ENCODE measurements at places on chromosomes 2 and 18.

GRCh38 chr2:21314322-21314835 lies 190.6 kb downstream of the TDRD15 start:
- no peak for DNase-seq

- DNase-seq, result no peak
Observed at GRCh38 chr2:175853616-175853890, 148.5 kb downstream of the LNPK start.

DNA sequence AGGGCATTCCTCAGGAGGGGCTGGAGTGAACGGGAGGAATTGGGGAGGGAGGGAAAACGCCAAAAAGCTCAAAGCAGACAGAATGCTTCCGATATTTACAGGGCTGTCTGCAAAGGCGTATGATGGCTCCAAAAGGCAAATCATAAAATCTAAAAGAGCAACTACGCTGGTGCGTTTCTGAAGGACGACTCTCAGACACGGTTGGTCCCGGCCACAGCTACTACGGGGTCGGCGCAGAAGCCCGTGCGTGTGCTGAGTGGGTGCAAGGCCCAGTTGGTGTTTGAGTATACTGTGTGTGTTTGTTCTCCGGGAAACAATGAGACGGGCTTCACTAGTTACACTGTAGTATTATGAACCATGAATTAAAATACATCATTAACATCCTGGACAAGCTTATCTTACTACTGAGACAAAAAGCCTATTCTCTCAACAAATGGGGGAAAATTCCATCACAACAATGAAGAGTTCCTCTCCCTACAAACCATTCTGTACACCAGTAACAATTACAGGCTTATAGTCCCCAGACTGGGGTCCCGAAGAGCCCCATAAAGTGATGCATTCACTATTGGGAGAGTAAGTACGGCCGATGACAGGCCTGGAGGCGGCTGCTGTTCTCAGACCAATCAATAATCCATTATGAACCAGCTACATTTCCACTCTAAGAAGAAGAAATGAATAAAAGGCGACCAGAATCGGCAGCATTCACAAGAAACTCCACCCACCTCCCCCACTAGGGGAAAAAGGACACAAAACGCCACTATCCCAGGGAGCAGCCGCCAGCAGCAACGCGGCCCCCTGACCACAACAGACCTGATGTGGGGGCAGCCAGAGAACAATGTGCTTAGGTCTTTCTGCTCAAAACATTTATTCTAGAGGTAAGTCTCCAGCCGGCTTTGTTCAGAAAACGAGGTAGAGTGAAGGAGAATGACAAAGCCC lies 43.4 kb downstream of the ZNF516 start:
- DNase-seq, result no peak

DNA sequence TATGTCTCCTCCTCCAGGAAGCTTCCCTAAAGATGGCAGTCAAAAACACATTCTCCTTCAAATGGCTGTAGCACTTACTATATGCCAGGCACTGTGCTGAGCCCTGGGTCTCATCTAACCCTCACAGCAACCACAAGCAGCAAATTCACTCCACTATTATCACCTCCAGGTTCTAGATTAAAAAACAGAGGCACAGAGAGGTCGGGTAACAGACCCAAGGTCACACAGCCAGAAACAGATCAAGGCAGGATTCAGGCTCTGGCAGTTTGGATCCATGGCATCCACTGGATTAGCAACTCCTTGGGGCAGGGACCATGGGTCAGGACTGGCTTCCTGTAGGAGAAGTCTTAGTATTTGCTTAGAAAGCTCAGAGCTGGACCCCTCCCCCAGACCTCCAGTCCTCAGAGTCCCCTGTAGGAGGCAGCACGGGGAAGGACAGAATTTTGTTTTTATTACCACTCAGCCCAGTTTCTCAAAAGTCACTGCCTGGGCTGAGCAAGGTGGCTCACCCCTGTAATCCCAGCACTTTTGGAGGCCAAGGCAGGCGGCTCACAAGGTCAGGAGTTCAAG lies 34.4 kb downstream of the ZFP36L2 start:
- DNase-seq, result no peak

DNA sequence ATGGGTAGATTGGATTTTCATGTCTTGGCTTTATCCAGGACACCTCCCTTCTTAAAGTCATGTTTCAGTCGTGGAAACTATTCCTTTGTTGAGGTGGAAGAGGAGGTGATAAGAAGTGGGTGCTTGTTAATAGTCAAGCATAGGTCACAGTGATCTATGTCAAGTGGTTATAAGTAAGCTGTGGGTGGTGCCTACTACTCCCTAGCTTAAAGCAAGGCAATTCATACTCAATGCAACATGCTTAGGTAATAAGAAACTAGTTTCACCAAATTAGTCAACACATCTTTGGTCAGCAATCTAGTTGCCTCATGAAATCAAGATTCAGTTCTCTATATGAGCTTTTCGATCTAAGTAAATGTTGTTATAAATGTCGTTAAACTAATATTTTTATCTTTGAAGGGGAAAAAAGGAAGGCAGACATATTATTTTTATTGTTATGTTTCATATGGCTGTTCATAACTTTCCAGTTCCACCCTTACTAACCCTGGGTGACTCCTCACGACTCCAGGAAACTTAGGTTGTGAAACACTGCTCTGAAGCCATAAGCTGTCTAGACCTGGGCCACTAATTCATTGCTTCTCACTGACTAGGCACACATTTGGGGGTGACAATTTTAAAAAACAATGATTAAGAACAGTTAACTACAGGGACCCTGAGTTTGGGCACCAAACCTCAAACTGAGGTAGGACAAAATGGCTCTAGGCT lies 5.8 kb upstream of the ABCB11 start:
- DNase-seq, result no peak

GRCh38 chr18:3250237-3251107 lies 2.9 kb downstream of the MYL12A start:
- DNase-seq, result no peak

GRCh38 chr2:233481368-233482142 lies 85.0 kb downstream of the USP40 start:
- DNase-seq, result no peak

DNA sequence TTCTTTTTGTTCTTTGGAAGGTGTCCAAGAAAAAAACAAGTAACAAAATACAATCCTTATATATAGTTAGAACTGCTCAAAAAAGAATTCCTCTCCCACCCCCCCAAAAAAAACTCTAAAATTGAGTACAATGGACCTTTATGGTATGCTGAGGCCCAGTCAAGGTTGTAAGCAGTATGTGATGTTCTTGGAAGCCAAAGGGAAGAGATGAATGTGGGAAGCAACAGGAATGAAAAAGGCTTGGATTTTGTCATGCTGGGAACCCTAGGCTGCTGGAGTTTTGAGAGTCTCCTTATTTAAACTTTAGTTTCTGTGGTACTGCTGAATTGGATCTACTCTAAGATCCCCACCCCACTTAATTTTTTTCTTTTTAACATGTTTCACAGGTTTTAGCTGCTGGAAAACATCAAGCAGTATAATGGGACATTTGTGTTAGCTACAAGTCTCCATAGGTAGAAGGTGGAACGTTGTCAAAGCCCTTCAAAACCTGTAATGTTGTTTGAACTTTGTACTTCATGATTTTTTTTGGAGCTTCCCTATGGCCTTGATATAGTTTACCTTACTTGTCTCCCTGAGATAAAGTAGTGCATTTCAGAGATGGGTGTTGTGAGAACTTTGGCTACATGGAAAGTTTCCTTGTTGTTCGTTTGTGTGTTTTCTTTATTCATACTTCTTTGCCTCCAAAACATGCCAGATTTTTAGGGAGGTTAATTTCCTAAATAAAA lies 57.7 kb downstream of the PHLPP1 start:
- no peak for DNase-seq

DNA sequence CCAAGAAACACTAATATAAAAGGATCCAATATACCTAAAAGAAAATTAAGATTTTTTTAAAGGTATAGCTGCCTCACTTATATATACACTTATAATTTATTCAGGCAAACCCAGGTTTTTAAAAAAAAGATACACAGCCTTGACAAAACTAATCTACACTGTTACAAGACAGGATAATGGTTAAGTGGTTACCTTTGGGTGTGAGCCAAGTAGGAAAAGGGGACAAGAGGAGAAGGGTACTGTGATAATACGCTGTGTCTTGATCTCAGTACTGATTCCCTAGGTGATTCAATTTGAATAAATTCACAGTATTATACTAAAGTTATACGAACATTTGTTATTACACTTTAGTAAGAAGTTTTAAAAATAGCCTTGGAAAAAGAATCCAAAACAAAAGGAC lies 30.6 kb downstream of the KLHL41 start:
- no peak for DNase-seq

DNA sequence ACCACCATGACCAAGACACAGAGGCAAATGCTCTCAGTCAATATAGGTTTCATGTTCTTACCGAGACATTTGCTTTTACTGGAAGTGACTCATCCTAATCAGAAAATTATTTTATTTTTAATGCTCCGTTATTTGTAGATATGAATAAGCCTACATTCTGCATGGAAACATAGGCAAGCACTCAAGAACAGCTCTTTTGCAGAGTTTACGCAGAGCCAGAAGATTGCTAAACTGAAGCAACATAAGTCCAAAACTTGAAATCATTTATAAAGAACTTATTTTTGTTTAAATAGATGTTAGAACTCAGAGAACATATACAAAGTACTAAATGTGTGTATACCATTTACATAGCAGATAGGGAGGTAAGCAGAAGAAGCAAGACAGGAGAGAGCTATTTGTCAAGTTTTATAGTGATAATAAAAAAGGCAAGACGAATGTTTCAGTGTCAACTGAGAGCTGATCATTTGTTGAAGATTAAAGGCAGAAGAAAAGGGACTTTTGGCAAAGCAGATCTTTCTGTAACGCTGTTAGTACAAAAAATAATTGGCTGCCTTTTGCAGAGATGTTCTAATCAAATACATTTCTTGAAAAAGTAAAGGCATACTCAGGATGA lies 12.4 kb upstream of the PPP1R1C start:
- no peak for DNase-seq

DNA sequence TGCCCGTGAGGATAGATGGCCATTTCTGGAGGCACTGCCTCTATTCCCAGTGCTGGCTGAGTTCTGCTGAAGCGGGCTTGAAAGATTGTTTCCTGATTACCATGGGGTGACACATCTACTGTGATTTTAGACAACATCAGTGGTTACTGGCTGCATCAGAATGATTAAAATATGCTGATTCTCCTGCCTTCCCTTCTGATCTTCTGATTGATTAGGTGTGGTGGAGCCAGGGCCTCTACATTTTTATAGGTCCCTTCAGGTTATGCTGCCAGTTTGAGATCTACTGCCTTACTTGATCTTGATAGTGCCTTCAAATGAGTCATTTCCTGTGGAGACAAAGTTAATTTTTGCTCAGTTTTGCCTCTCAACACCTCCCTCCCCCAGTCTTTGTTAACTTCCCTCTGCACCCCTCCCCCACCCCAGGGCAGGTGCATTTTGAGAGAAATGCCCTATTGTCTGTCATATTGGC lies 31.6 kb upstream of the SNORC start:
- no peak for DNase-seq

- no peak for DNase-seq
Observed at GRCh38 chr2:140234116-140234515, 1453.9 kb upstream of the NXPH2 start.

DNA sequence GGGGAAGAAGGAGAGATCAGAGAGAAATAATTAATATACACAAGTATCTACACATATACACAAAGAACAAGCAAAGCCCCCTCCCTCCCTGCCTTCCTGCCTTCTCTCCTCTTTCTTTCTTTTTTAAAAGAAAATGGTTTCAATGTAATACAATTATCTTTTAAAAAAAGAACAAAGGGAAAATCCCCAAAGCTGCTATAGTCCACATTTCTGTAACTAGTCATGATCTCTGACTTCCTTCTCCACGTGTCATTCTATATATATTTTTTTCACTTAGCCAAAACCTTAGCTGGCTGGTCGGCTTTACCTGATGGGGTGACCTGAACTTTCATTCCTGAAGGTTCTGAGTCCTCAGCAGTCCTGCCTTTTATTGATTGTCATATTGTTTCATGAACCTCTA lies 44.3 kb downstream of the MAP3K20 start:
- no peak for DNase-seq

GRCh38 chr2:118431165-118431517 lies 342.9 kb downstream of the INSIG2 start:
- DNase-seq, result no peak

DNA sequence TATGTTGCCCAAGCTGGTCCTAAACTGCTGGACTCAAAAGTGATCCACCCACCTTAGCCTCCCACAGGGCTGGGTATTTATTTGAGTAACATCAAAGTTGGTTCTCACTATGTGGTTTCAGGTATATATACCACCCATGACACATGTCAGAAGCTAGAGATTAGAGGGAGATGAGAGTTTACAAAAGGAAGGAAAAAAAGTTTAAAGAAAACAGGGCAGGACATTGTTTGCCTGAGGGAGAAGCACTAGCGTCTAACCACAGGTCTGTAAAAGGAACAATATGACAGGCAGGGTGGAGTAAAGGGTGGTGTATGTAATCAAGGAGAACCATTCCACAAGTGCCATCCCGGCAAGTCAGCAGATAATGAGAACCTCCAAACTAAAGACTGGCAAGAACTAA lies 8.5 kb downstream of the CEP76 start:
- no peak for DNase-seq

DNA sequence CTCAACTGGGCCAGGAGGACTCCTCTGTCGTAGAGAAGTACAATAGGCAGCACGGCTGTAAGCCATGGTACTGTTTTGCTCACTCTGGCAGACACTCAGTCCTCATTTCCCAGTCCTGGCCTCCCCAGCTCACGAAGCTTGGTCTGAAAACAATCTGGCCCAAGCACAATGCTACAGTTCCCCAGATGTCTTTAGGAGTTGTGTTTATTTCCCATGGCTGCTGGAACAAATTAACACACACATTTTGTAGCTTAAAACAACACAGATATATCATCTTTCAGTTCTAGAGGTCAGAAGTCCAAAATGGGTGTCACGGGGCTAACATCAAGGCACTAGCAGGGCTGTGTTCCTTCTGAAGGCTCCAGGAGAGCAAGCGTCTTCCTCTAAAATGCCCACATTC lies 13.0 kb downstream of the FABP1 start:
- no peak for DNase-seq

DNA sequence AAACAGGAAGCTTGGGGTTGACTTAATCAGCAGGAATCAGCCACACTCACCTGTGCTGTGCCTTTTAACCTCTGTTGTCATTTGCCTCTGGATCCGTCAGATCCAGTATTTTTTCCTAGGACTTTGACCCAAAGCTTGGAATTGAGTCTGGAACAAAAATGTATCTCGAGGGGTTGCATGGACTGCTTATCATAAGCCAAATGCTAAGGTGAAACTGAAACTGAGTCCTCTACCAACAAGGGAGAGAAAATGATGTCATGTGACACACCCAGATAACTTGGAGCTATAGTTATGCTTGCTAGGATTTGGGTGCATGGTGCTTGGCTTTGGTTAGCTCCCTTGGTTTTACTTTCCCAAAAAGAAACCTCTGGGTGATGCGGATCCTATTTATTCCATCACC lies 2158.6 kb upstream of the PIK3C3 start:
- no peak for DNase-seq

DNA sequence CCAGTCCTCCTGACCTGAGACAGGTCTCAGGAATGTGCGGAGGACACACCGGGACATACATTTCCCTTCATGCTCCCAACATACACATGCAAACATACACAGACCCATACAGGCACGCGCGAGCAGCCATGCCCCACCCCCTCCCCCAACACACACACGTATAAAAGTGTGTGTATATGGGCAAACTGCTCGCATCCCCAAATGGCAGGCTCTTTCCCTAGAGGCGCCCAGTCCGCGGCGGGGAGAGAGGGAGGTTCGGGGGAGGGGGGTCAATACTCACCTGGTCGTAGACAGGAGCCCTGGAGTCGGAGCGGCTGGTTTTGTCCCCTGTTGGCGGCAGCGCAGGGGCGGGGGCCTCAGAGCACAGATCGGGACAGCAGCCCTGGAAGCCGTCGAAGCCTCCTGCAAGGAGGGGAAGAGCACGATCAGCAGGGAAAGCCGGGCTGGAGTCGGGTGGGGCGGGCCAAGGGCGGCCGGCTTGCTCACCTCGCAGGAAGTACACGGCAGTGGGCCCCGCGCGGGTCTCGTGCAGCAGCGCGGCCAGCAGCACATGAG lies 682 bp downstream of the DUSP2 start:
- DNase-seq, result no peak

Data from NCI-H1694 (cell line).